Nephron progenitor cell (in vitro differentiated cells): ENCODE measurements at places on chromosomes 12 and 14.

GRCh38 chr14:76375947-76376404 lies at the start of gene ESRRB:
Gene ESRRB (plus strand): TSS chr14:76376137. CDS start chr14:76376402, 265 bp downstream.
- DNase-seq, result peak; percentile 59

GRCh38 chr12:64675795-64676194 lies 65.5 kb downstream of the RASSF3 start:
- DNase-seq, result no peak

GRCh38 chr14:31286456-31287293 lies 79.1 kb upstream of the HECTD1 start:
- DNase-seq, result peak; percentile 33

DNA sequence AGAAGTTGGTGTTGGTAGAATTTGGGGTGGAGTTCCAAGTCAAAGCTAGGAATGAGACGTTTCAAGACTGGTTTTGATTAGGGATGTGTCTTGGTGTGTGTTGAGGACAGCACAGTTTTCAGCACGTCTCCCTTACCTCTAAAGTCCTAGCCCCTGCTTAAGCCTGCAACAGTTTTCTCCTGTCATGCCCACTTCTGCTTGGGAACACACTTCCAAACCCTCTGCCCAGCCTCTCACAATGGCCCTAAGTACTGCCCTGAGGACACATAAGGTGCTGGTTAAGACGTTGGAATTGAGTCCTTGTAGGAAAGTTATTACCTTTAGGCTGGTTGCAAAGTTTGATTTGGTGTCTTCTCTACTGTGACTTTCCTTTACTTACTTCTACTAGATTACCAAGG lies 710 bp upstream of the BMAL2 start:
- DNase-seq, result no peak

GRCh38 chr12:91505006-91505405 lies 322.4 kb upstream of the DCN start:
- no peak for DNase-seq

GRCh38 chr12:47210776-47211175 lies 131.0 kb upstream of the AMIGO2 start:
- no peak for DNase-seq

GRCh38 chr12:12323118-12323517 lies 26.9 kb downstream of the MANSC1 start:
- no peak for DNase-seq

DNA sequence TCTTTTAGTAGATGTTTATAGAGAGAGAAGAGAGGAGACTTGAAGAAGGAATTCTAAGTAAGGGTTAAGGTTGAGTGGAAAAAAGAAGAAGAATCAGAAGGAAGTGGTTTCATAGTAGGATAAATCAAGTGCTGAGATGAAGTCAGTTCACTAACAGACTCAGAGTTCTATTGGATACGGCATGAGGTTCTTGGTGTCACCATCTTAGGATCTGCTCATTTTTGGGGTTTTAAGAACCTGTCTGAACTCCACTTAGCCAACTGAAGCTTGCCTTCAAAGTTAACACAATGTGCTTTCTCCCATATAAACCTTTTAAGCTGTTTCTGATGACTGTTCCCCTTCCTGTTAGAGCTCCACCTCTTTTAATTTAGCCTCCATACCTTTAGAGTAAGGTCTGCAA lies 152.6 kb downstream of the PRKCH start:
- no peak for DNase-seq

GRCh38 chr12:122102331-122102730 lies 23.8 kb downstream of the MLXIP start:
- DNase-seq, result no peak

DNA sequence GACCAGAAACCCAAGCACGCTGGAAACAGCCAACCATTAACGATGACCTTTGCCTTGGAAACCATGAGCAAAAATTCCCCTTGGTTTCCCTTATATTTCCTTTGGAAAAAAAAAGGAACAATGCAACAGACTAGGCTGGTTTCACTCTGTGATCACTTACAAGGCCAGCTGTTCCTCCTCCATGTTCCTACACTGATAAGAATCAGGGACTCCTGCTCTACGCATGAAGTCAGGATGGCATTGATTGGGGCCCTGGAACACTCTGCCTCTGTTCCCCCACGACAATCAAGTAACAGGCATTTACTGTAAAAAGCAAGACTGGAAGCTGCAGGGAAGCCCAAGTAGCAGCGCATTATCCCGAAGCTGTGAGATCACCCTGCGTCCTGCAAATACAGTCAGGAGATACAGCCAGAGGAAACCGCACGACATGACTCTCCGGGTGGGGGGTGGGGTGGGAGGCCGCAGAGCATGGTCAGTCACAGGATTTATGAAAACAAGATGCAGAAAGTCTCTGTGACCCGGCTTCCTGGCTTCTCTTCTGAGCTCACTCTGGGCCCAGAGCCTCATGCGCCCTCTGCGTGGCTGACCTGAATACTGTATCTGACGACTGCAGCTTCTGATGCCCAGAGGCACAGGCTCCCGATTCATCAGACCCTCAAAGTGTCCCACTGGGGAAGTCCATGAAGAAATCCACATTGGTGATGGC lies 31.1 kb downstream of the SSH1 start:
- DNase-seq, result no peak

DNA sequence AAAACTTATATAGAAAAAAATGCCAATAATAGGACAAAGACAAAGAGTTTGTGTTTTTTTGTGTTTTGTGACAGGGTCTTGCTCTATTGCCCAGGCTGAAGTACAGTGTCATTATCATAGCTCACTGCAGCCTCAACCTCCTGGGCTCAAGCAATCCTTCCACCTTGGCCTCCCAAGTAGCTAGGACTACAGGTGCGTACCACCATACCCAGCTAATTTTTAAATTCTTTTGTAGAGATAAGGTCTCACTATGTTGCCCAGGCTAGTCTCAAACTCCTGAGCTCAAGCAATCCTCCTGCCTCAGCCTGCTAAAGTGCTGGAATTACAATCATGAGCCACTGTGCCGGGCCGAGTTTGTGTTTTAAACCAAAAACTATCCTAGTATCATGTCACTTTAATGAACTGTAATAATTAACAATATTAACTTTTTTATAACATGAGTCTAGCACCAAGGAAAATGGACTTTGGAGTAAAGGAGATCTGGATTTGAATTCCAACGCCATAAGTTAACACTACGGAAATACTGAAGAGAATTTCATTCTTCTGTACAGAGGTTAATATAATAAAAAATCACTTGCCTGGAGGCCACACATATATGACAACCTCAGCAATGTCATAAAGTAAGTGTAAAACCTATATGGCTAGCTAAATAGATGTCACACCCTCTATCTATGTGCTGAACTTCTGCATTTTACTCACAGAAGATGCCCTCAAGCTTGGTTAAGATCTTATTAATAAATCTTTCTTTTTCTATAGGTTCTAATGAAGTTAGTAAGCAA lies 53.2 kb downstream of the EPS8 start:
- DNase-seq, result no peak

- DNase-seq, result no peak
These were observed 479.7 kb downstream of the FSCB start for GRCh38 chr14:44027397-44027796.

GRCh38 chr12:108846290-108846701 lies 11.1 kb downstream of the SSH1 start:
- no peak for DNase-seq
